ENCODE measurements at places on chromosomes 12 and 14.
A peak's percentile ranks its signal among the peaks of the same experiment; 100 is the strongest.

DNA sequence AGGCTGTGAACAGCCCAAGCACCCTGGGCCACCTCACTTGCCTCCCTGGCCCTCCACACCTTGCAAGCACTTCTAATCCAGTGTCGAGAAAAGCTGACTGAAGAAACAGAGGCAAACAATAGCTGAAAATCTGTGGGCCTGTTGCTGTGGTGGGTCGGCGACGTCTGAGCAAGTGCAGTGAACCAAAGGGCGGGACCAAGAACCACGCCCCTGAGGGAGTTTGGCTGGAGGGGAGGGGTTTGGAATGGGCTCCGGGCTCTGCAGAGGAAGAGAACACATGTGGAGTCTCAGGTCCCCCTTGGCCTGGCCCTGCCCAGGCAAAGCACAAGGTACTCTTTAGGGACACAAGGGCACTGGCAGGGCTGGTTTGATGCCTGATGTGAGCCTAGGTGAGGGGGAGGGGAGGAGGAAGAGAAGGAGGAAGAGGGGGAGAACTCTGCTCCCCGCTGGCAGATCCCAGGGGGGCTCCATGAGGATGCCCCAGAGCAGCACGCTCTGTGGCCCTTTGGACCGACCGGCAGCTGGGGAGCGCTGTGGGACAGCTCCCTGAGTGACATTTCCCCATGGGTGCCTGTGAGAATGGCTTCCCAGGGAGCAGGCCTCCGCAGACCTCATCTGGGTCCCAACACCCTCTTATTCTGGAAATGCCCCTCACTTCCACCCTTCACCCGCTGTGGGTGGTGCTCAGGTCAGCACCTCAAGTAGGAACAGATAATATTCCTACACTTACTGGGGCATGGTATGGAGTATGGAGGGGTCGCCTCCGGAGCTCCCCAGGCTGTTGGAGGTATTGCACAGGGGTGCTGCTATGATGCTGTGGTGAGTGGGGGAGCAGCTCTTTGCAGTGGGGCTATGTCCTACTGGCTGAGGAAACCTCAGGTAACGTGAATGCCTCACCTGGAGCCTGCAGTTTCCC is 85.5 kb downstream of the CPSF2 start:
- no peak for DNase-seq

DNA sequence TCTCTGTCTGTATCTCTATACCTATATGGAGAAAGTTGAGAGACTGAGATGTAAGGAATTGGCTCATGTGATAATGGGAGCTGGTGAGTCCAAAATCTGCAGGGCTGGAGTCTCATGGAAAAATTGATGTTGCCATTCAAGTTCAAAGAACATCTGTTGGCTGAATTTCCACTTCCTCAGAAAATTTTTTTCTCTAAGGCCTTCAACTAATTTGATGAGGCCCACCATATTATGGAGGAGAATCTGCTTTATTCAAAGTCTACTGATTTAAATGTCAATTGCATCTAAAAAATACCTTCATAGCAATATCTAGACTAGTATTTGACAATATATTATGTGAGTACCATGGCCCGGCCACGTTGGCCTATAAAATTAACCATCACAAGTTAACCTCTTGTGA is 261.4 kb downstream of the VRK1 start:
- DNase-seq, result no peak

GRCh38 chr14:25394791-25395391 is 344.9 kb upstream of the STXBP6 start:
- no peak for DNase-seq

GRCh38 chr12:24960222-24960855 is 11.4 kb upstream of the BCAT1 start:
- DNase-seq, result no peak

DNA sequence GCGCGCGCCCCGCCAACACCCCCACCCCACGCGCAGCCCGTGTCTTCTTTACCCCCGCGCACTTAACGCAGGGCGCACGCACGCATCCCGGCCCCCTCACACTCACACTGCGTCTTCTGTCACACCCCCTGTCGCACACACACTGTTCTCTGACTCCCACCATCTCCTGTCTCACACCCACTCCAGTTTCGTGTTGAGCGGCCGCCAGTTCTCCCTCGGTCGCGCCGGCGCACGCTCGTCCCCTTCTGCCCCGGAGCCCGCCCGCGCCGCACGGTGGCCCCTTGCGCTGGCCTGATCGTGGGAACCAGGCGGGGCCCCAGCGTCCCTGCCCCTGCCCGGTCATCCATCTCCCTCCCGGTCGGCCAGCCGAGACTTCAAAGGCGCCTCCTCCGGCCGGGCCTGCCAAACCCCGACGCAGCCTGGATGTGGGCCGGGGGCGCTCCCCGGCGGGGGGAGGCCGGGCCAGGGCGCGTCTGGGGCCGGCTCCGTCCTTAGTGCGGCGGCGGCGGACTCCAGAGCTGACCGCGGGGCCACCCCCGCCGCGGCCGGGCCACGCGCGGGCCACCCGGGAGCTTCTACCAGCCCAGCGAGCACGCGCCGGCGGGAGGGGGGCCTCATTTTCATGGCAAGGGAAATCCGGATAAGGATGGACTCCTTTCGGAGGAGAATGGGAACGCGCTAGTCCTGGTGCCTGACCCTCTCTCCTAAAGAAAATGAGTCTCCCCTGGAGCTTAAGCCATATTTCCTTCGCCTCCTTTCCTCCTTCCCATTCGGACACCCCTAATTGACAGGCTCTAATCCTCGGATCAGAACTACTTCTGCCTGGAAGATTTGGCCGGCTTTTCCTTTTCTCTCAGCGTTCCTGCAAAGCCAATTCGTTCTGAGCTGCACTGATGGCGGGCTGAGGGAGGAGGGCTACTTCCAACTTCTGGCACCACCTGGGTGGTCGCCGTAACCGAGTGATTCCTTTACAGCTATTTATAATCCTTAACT is 82.0 kb upstream of the HMGA2 start:
- no peak for DNase-seq

DNA sequence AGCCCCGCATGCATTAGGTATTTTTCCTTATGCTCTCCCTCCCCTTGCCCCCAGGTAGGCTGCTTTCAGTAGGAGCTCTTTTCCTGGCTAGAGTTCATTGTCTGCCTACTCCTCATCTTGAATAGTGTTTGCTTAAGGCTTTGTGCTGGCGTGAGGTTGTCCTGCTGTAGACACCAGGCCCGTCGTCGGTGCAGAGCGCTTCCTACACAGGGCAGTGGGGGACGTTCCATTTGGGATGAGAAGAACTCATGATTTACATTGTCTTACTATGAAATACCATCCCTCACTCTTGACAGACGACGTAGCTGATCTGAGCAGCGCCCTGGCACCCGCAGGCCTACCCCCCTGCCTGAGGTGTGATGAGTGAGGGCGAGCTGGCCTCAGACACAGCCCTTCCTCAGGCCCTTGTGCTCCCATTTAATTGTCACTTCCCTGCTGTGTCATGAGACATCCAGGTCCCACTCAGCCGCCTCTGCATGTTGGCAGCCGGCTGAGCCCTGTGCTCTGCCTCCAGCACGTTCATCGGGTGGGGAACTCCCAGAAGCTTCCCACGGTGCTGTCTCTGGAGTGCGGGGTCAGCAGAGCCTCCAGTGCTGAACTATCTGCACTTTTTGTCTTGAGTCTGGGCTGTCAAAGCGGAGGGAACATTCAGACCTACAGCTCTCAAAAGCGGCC is 76.0 kb downstream of the WDR20 start:
- DNase-seq, result no peak

- DNase-seq, result no peak
These were observed 14.0 kb downstream of the BEGAIN start for GRCh38 chr14:100573002-100573756.

GRCh38 chr12:50589650-50590435 is 85.1 kb downstream of the DIP2B start:
- DNase-seq, result peak; percentile 77

DNA sequence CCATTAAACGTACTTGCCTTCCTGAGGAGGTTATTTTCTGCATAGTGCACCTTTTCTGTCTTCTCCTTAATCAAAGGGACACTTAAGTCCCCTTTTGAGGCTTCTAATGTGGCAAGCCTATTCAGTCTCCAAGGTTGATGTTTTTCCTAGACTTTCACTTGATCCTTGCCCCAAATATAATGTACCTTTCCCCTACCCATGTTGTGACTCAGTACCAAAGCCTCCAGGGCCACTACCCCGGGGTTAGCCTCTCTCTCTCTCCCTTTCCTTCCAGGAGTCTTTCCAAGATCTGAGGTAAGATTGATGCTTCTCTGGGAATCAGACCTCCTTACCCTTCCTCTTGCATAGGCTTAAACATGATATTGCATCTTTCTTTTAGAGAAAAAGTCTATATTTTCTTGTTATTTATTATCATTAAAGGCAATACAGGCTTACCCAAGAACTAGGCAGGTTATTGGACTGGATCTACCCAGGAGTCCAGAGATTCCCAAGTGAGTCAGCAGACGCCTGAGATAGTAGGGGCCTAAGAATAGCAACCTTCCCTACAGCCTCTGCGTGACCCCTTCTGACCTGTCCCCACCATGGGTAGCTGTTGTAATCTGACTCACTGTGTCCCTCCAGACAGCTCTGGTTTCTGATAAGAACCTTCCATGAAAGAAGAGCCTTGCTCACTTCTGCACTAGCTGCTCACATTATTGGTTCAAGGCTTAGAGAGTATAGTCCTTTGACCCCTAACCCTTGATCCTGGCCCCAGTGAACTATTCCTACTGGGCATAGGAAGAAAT is 172.9 kb downstream of the ZFP36L1 start:
- DNase-seq, result no peak

GRCh38 chr12:124379938-124380754 is 85.3 kb downstream of the RFLNA start:
- no peak for DNase-seq

DNA sequence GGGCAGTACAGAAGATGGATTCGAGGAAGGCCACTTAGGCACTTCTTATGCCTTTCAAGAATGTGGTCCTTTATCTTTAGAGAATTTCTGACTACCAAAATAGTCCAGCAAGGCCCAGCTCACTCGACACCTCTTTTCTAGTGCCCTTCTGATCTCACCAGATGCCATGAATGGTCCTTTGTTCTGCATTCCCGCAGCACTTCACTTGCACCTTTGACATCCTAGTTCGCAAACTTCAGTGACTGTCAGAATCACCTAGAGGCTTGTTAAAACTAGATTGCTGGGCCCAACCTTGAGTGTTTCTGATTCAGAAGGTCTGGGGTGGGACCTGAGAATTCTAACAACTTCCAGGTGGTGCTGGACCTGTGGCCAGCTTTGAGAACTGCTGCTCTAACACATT is 56.7 kb downstream of the PKP2 start:
- no peak for DNase-seq

DNA sequence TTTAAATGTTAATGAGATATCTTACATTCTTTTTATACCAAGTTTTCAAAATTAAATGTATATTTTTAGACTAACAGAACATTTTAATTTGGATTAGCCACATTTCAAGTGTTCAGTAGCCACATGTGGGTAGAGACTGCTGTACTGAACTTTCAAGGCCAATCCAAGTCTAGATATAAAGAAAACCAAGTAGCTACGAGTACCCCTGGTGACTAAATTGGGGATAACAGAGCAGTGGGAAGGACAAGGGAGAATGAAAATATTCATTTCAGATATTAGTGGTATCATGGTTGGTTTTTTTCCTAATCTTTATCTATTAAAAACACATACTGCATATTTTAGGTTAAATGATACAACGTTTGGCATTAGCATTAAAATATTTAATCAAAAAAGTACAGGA is 69.4 kb upstream of the RHOJ start:
- no peak for DNase-seq

GRCh38 chr14:77319422-77319821 is 1.3 kb downstream of the POMT2 start:
- no peak for DNase-seq

DNA sequence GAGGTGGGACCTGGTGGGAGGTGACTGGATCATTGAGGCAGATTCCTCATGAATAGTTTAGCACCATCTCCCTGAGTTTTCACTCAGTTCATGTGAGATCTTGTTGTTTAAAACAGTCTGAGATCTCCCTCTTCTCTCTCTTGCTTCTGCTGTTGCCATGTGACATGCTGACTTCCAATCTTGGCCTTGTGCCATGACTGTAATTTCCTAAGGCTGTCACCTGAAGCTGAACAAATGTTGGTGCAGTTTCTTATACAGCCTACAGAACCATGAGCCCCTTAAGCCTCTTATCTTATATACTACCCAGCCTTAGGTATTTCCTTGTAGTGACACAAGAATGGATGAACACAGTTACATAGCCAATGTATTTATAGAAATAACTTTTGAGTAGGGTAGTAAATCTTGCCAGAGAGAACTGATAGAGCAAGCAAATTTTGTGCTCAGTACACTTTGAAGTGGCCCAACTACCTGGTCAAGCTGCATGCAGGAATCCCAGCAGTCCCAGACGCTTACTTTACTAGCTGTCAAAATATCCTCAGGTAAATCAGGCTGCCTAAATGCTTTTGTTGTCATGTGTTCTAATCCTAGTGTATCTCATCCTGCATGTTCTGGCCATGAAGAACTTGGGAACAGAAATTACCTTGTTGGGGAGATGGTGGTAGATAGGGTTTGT is 445.6 kb upstream of the MIS18BP1 start:
- DNase-seq, result no peak

DNA sequence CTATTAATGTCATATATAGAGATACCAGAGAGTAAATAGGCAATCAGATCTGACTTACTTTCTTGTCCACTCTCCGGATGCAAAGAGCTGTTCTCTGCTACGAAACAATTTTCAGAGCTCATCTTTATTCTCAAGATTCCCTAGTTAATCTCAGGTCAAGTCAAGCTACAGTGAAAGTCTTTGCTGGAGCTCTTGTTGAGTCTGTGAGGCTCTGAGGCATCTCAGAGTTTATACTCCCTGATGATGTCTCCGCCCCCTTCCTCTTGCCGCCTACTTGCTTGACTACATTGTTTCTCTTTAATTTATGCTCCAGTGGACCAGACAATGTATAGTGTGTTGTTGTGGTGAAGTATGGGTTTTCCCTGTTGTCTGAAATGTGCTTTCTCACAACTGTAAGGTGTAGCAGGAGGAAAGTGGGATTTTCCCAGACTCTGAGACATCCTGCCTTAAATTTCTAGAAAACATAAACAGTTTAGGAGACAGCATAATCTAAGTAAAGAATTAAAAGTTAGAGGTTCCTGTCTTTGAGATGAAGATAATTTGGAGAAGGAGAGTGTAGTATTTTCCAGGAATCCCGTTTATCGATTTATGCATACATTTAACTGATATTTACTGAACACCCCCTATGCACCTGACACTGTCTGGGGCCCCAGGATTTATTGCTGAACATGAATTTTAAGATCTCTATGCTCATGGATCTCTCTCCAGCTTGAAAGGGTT is at the start of gene CD69:
Gene CD69 (minus strand): TSS at position 203 of the 720 bp plus-strand sequence. CDS start 81 bp downstream, at position 122.
- DNase-seq, result no peak

DNA sequence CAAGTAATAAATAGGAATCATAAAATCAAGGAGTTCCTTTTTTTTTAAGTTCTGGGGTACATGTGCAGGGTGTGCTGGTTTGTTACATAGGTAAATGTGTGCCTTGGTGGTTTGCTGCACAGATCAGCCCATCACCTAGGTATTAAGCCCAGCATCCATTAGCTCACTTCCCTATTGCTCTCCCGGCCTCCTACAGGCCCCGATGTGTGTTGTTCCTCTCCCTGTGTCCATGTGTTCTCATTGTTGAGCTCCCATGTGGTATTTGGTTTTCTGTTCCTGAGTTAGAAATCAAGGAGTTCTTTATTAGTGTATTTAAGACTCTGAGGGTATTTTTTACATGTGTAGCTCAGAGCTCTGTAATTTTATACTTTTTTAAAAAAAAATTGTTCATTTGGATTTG is 86.0 kb downstream of the SCFD1 start:
- DNase-seq, result no peak

- no peak for DNase-seq
These were observed 128.9 kb upstream of the CCND2 start for GRCh38 chr12:4144676-4145075.

Data from BJ (cell line).